ENCODE measurements at places on chromosomes 2 and 18. TPM values are rescaled to one million over a fixed set of nuclear protein-coding genes. Genes with fewer than 3 reads are reported as not detected.
A peak's percentile ranks its signal among the peaks of the same experiment; 100 is the strongest.

GRCh38 chr2:241818229-241818942 is 9.4 kb downstream of the NEU4 start:
- no peak for DNase-seq

- no peak for DNase-seq
These were observed 136.5 kb downstream of the ZNF236 start for GRCh38 chr18:76958692-76959341.

Gene CXCR4
- 6.5 TPM for total RNA-seq

DNA sequence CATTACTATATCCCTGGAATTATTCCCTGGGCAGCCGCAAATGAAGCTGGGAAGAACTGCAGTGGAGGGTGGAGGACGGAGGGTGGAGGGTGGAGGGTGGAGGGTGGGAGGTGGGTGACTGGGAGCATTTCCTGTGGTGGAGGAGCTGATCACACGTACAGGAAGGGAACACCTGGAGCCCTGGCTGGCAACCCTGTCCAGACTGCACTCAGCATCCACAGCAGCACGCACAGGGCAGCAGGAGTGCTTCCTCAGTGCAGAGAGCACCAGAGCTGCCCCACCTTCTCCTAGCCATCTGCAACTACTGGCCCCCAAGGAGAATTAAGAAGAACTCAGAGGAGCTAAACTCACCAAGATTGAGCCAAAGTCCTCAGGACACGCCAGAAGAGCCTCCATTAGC is 249.9 kb downstream of the EIPR1 start:
- no peak for DNase-seq

Gene SCN7A
- total RNA-seq = not detected

DNA sequence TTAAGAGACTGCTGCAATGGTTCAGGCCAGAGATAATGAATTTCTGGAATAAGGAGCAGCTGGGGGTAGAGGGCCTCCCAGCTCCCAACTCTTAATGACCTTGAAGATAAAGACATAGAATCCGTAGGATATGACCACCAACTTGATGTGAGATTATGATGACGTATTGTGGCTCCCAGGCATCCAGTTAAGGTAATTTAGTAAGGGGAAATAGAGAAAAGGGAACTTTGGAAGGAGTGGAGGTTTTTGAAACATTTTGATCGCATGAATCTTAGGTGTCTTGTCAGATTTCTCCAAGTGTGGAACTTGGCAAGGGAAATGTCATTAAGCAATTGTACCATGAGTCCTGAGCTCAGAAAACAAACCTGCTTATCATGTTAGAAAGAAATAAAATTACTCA is 277.3 kb upstream of the TANK start:
- DNase-seq = no peak

Gene LOXL3
- total RNA-seq = 62.0 TPM

DNA sequence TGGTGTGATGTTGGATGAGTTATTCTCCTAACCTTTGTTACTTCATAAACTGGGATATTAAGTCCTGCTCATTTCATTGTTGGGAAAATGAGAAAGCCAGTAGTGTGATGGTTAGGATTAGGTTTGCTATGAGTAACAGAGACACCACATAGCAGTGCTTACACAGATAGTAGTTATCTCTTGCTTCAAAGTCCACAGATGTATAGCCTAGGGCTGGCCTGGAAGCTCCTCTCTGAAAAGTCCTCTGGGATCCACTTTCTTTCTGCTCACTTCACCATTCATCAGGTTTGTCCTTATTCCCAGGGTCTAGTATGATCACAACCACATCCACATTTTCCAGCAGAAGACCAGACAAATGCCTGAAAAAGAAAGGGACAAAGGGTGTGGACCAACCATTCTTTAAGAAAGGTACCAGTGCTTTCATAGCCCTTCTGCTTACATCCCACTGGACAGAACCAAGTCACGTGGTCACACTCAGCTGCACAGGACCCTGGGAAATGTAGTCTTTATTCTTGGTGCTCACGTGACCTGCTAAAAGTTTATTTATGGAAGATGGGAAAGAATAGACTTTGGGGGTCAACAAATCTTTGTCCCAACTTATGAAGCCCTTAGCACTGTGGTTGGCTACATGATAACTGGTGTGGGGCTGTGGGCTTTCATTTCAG is 108.9 kb downstream of the INSIG2 start:
- DNase-seq = peak; percentile 39

GRCh38 chr2:118728984-118729383 is 118.5 kb downstream of the EN1 start:
- no peak for DNase-seq

- peak; percentile 62 for DNase-seq
These were observed 86.0 kb downstream of the CDC42EP3 start for GRCh38 chr2:37585295-37585908.

Gene APOB
- total RNA-seq = not detected

DNA sequence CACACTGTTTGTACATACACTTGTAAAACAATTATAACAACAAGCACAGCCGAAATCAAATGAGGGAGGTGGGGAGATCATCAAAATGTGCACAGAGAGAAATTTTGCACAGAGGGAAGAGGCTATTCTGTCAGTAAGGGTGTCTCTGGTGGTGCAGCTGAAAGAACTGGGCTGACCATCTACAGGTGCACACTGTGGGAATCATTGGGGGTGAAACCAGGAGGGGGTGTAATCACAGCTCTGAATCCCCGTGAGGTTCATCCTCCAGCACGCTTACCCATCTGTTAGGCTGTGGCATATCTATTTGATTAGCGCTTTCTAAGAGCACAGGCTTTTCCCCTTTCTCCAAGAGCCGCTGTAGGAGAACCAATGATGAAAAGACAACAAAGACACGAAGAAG is 389.9 kb upstream of the CDH20 start:
- DNase-seq = no peak

GRCh38 chr18:23683671-23684070 is 5.6 kb upstream of the LAMA3 start:
- no peak for DNase-seq

Gene FLACC1
- not detected for total RNA-seq

- no peak for DNase-seq
These were observed 336.1 kb upstream of the PKDCC start for GRCh38 chr2:41711736-41712135.

Gene TGIF1
- 48.0 TPM for total RNA-seq

Gene SIX2
- 12.2 TPM for total RNA-seq
